ENCODE measurements at places on chromosomes 5 and 9. TPM values are rescaled to one million over a fixed set of nuclear protein-coding genes. Genes with fewer than 3 reads are reported as not detected.

DNA sequence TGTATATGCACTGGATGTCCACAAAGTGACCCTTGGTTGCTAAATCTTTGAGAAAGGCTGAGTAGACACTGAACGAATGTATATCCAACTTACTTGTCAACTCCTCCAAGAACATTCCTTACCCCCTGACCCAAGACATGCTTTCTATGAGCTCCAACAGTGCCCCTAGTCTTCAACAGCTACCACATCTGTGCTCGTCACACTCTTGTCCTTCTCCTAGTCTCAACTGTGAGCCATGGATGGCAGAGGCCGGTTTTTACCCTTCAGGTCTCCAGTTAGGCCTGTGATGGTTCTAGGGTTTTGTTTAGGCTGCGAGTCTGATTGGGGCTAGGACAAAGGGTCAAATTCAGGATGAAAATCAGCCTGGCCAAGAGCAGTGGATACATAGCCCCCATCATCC is 19.0 kb upstream of the GPX3 start:
- H3K4me1 ChIP-seq: no peaks in the 10 kb centered on the region
- no peak overlapping the region for H3K4me3 ChIP-seq

LECT2 gene
- not detected for total RNA-seq

GRCh38 chr9:97880336-97880735 is 27.3 kb downstream of the FOXE1 start:
- H3K27me3 ChIP-seq: no peaks in the 10 kb centered on the region
- no peak overlapping the region for H3K4me3 ChIP-seq
- H3K27ac ChIP-seq: no peak overlapping the region
- H3K36me3 ChIP-seq: no peaks in the 10 kb centered on the region
- no peaks in the 10 kb centered on the region for H3K4me1 ChIP-seq
- no peak for DNase-seq

DNA sequence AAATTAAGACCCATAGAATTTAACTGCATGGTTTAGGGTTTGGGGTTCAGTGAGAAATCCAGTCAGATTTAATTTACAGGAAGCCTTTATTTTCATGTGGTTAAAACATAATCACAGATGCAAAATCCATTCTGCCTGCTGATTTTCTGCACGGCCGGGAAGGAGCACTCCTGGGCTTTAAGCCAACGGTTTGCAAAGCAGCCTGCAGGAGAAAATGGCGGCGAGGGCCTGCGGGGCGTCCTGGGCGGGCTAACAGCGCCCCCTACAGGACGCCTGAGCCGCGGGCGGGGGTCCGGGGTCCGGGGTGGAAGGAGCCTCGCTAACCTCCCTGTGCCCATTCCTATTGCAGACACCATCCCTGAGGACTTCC is 47.6 kb downstream of the THBS4 start:
- no peaks in the 10 kb centered on the region for H3K36me3 ChIP-seq
- peak overlapping the region; percentile 78 for H3K27ac ChIP-seq
- H3K4me3 ChIP-seq: peak overlapping the region; percentile 51
- H3K27me3 ChIP-seq: no peaks in the 10 kb centered on the region
- H3K4me1 ChIP-seq: peaks cover 11% of the 10 kb centered on the region
- DNase-seq: peak; percentile 60

DNA sequence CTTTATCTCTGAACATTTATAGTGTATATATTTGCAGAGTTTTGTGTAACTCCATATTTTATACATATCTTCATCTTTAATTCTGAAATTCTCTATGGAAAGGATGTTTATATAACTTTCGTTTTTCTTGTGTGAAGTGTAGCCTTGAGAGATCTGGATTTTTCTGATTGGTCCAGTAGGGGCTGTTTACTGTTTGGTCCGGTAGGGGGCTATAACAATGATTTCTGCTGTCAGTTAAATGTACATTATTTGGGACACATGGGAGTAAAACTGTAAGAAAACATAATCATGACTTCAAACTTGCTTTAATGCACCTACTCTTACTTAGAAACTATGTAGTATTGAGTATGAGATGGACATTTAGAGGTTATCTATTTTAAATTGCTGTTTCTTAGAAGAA is 527.1 kb upstream of the ARRDC3 start:
- DNase-seq: no peak
- no peaks in the 10 kb centered on the region for H3K36me3 ChIP-seq
- H3K27ac ChIP-seq: no peak overlapping the region

DNA sequence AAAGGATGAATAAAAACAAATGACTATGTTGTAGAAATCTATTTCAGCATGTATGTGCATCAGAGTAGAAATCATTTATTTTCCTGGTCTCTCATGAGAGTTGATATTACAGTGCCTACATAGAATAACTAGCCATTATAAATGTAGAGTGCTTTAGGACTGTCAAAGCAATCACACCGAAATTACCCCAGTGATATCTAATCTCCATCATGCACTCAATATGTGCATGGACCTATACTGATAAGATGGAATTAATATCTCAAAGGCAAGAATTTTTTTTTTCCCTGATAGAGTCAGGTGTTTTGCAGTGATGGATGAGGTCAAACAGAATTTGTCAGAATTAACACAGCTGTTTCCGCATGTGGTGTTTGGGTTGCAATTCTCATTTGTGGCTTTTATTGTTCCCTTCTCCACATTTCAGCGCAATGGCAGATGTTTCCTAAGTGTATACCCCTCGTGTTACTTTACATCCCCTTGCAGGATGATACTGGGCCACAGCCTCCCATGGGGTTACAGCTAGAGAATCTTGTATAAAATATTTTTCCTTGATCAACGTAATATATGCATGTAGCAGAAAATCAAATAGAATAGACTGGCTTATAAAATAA is 298.8 kb downstream of the RASEF start:
- no peaks in the 10 kb centered on the region for H3K4me1 ChIP-seq
- no peaks in the 10 kb centered on the region for H3K27me3 ChIP-seq
- DNase-seq: no peak

DNA sequence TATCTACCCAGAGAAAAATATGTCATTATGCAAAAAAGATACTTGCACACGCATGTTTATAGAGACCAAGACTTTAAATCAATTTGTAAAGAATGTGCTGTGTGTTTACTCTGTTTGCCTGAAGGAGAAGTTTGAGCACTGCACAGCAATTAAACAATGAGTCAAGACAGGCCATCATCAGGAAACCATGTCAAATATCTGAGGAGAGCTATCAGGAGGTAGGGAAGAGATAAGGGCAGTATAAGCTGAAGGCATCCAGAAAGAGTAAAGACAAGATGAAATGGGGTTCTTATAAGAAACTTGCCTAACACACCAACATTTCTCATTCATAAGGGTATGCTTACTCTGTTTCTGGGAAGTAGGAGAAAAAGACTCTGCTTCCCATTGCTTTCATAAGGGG is 405.8 kb upstream of the PTGER4 start:
- no peak overlapping the region for H3K4me3 ChIP-seq
- no peaks in the 10 kb centered on the region for H3K27me3 ChIP-seq
- DNase-seq: no peak
- H3K36me3 ChIP-seq: no peaks in the 10 kb centered on the region
- H3K4me1 ChIP-seq: peaks cover 51% of the 10 kb centered on the region

- no peaks in the 10 kb centered on the region for H3K27me3 ChIP-seq
- peak overlapping the region; percentile 16 for H3K27ac ChIP-seq
- no peak overlapping the region for H3K4me3 ChIP-seq
- H3K4me1 ChIP-seq: peaks cover 35% of the 10 kb centered on the region
- DNase-seq: peak; percentile 33
Measured at GRCh38 chr9:110156902-110157301, 51.1 kb downstream of the C9orf152 start.

DNA sequence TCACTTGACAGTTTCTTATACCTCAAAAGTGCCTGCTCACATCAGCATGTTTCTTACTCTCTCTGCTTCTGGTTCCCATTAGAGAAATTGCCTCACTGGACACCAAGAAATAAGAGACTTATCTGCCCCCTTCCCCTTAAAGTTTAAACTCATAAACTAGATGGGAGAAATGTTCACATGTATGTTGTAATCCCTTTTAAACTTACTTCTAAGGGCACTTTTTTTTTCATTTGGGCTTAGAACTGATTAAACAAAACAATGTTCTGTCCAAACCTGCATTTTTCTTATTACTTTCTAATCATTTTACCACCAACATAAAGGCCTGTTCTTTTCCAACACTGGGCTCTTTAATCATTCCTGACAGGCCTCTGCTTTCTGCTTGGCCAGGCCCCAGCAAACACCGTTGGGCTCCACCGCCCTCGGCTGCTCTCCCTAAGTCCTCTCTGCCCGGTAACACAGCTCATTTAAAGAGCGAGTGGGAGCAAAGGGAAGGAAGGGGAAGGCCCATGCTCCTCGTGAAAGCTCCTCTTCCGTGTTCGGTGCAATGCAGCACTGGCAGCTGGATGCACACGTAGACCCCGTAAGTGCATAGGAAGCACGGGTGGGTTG is 53.4 kb downstream of the ROR2 start:
- H3K27me3 ChIP-seq: peaks cover 14% of the 10 kb centered on the region
- no peak for DNase-seq
- H3K36me3 ChIP-seq: no peaks in the 10 kb centered on the region
- H3K27ac ChIP-seq: no peak overlapping the region

DNA sequence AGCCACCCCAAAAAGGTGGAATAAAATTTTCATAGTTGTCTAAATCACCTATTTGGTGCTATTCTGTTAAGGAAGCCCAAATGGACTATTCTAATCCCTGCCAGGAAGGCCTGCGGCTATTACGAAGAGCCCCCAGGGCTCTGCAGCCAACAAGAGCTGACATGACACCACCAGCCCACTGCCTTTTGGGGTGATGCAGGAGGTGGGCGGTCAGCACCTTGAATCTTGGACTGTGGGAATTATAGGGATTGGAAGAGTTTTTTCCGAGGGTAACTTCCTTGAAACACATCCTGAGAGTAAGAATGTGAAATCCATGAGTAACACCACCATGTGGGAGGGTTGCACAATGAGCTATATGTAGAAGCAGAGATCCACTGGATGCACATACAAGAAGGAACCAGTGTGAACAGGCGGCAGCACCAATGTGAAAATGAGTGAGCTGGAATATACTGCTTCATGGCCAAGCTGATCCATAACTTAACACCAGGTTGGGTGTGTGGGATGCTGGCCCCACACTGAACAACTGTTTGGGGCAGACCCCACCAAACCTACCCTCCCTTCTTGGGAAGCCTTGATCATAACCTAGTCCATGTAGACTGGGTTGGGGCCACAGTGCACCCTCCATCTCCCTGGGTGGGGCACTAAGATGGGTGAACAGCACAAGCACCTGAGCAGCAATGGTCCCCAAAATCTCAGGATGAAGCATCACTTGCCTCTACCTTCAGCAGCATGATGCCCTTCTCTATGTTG is 239.0 kb downstream of the FSTL4 start:
- H3K27me3 ChIP-seq: peaks cover 14% of the 10 kb centered on the region
- H3K4me3 ChIP-seq: no peak overlapping the region
- H3K27ac ChIP-seq: no peak overlapping the region
- peaks cover 4% of the 10 kb centered on the region for H3K36me3 ChIP-seq

DNA sequence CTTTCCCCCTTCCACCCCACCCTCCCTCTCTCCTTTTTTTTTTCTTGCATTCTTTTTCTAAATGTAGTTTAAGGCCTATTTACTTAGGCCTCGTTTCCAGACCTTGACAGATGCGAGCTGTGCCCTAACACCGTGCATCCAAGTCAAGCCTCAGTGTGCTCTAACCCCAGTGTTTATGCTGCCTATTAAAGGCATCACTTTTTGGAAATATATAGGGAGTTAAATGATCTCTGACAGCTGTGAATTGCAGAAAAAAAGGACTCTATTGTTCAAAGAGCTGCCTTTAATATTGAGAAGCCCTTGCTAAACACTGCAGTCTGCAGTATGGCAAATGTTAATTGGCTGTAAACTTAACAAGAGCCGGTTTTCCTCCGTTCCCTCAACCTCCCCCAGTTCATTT is 270.4 kb upstream of the TUT7 start:
- no peak for DNase-seq
- H3K27me3 ChIP-seq: peaks cover 1% of the 10 kb centered on the region
- H3K27ac ChIP-seq: no peak overlapping the region

DNA sequence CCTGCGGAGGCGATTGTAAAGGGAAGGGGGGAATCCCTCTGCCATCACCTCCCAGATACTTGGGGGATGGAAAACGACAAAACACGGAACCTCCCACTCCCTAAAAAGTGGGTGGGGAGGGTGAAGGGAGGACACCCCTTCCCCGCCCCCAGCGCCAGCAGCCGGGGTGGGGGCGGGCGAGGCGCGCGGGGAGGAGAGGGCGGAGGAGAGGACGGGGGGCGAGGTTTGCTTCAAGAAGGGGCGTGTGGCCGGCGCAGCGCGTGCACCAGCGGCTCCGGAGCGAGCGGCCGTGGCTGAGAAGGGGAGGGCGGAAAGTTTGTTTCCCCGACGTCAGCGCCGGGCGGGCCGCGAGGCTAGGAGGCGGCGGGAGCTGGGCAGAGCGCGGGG is at the start of gene PRRX2:
Gene PRRX2, plus strand, starts transcription at position 259 of the 387 bp plus-strand sequence. CDS start 221 bp downstream, outside the sequence.
- peak within 1 kb of the TSS; percentile 44 for H3K4me3 ChIP-seq
- DNase-seq: peak; percentile 64
- no peaks in the 10 kb centered on the region for H3K36me3 ChIP-seq
- H3K4me1 ChIP-seq: peaks cover 7% of the 10 kb centered on the region

TMEM215 gene
- total RNA-seq: not detected

- no peaks in the 10 kb centered on the region for H3K27me3 ChIP-seq
- no peaks in the 10 kb centered on the region for H3K4me1 ChIP-seq
- H3K4me3 ChIP-seq: no peak overlapping the region
- H3K36me3 ChIP-seq: peaks cover 1% of the 10 kb centered on the region
Measured at GRCh38 chr9:83247732-83248131, 184.8 kb upstream of the RASEF start.

SLC36A3 gene
- not detected for total RNA-seq
